ENCODE measurements at places on chromosomes 2 and 18.

DNA sequence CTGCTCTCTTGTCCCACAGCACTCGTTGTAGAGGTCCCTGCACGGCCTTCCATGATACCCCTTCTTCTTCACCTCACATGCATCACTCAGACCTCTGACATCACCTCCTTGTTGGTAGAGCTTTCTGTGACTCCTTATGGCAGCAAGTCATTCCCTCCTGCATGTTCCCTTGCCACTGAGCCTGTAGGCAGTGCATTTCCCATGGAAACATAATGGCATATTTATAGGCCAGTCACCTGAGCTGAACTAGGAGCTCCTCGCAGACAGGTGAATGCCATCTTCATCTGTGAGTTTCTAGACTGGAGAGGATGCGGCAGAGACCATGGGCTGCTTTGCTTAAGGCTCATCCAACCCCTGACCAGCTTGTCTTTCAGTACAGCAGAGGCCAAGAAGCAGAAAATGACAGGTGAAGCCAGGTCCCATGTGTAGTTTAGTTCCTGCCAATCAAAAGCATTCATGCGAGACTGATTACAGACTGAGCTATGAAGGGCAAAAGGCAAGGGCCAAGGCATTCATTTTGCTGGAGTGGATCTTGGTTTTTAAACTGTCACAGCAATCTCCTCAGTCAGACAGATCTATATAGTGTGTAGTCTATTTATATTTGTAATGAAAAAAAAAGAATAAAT, 59.4 kb upstream of the NEDD4L start:
- DNase-seq, result no peak

GRCh38 chr2:152072011-152072410, 26.8 kb downstream of the CACNB4 start:
- DNase-seq, result no peak

- DNase-seq, result no peak
Measured at GRCh38 chr2:111661286-111661940, 222.6 kb downstream of the ANAPC1 start.

DNA sequence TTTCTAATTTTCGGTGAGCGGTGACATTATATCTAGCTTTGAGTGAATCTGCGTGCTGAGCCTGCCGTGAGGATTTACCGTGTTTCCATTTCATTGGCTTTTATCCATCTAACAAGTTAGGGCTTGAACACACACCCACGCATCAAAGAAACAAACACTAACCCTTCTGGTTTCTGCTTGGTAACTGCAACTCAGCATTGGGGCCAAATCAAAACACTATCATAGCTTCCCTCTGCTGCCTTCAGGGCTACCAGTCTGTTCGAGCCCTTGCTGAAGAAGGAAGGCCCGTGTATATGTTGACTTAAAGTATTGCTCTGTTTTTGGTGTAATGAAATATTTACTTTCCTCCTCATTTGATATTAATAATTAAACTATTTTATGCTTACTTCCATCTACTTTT, 227.2 kb downstream of the PHLPP1 start:
- no peak for DNase-seq

DNA sequence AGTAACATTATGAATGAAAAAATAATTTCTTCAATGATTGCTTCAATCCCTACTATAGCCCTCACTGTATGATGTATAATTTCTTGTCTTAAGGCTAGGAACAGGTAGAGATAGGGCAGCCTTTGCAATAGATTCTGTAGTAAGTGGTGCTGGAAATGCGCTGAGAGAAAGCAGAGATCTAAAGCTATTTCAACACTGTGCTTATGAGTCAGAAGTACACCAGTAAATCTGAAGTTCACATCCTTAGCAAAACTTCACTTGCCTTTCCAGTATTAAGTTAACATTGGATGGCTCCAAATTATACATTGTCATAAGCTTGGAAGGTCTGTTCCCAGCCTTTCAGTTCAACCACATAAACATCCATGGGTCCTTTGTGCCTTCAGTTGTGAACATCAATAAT, 178.2 kb upstream of the EPHA4 start:
- DNase-seq, result no peak

DNA sequence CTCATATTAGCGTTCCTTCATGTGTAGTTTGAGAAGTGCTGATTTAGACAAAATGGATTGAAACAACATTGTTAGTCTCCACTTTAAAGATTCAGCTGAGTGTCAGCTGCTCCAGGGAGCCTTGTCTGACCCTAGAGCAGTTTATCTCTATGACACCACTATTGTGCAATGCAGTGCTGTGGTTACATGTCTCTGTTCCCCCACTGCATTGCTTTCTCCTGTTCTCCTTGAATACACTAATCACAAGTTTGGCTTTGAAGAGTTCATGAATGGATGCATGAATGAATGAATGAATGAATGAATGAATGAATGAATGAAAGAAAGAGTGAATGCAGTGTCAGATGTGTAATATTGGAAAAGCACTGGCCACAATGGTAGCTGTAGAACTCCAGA, 38.3 kb downstream of the GCG start:
- no peak for DNase-seq

GRCh38 chr18:37355772-37356171, 209.8 kb downstream of the CELF4 start:
- no peak for DNase-seq

DNA sequence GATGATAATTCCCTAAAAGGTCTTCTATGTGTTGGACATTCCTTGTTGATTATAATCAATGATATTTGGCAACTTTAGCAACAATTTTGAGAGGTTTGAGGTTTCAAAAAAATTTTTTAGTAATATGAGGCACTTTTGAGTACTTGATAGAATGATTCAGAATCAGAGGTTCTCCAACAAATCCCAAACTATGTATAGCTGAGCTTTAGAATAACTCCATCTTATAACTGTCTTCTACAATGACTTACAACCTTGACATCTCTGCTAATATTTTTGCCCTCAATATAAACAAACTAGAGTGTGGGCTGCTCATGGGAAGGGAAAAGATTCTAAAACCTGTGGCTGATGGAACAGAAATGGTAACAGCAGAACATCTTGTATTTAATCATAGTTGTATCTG, 21.5 kb upstream of the SERPINB7 start:
- no peak for DNase-seq

GRCh38 chr2:80610108-80610507, 305.6 kb upstream of the LRRTM1 start:
- no peak for DNase-seq

DNA sequence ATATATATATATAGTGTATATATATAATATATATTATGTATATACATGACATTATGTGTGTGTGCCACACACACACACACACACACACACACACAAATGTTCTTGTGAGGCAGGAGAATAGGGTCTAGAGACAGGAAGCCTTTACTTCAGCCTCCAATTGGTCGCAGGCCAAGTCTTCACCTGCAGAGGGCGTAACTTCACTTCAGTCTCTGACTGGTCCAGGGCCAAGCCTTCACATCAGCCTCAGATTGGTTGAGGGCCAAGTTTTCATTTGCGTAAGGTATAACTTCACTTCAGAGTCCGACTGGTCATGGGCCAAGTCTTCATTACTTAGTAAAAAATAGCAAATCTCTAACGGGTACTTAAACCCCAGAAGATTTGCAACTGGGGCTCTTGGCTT, 13.2 kb upstream of the SS18 start:
- no peak for DNase-seq

- DNase-seq, result no peak
Measured at GRCh38 chr2:1940679-1941078, 196.4 kb upstream of the PXDN start.

GRCh38 chr18:45519411-45520280, 95.6 kb upstream of the SLC14A2 start:
- no peak for DNase-seq

DNA sequence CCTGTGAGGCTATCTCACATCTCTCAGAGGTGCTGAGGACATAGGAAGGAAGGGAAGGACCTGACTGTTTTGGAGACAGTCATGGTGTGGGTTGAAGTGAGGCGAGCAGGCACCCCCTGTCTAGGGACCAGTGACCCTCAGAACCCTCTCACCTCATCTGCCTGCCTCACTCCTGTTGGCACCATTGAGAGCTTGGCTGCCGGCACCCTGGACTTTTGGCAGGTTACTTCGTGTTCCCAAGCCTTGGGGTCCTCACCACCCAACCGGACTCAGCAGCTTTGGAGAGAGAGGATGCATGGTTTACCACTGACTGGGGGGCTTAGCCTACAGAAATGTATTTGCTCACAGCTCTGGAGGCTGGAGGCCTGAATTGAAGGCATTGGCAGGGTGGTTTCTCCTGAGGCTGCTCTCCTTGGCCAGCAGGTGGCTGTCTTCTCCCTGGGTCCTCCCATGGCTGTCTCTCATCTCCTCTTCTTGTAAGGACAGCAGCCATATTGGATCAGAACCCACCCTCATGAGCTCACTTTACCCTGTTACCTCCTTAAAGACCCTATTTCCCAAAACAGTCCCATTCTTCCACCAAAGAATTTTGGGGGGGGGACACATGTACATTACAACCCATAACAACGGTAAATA, 142.0 kb downstream of the TSN start:
- DNase-seq, result no peak

GRCh38 chr18:45998244-45998643, 31.1 kb upstream of the EPG5 start:
- no peak for DNase-seq

DNA sequence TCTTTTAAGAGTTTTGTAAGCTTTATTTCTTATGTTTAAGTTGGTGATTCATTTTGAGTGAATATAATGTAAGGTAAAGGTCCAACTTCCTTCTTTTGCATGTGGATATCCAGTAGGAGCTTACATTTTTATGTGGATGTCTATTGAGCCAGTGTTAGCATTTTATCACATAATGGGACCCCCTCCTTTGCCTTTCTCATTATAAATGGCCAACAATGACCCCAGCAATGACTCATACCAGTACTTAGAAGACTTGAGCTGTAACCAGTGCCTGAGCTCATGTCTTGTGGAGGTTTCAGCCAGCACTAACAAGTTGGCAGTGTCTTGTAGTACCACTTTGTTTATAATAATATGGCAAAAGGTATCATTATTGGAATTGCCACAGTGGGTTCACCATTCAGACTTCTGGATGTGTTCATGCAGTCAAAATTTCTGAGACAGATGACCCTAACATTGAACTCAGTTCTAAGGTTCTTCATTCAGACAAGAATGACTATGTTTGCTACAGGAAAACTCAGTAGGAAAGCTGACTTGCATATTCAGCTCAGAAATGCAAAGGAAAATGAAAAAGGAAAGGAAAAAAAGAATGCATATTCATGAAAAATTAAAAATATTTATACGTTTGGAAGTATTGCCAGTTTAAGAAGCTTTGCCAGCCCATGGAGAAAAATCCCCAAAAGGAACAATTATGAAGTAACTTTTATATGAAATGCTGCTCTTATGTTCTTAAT, 41.0 kb downstream of the CDKL4 start:
- DNase-seq, result no peak

- no peak for DNase-seq
Measured at GRCh38 chr2:179336782-179337534, 72.3 kb upstream of the SESTD1 start.

GRCh38 chr18:34108206-34108605, 116.5 kb downstream of the NOL4 start:
- DNase-seq, result no peak

DNA sequence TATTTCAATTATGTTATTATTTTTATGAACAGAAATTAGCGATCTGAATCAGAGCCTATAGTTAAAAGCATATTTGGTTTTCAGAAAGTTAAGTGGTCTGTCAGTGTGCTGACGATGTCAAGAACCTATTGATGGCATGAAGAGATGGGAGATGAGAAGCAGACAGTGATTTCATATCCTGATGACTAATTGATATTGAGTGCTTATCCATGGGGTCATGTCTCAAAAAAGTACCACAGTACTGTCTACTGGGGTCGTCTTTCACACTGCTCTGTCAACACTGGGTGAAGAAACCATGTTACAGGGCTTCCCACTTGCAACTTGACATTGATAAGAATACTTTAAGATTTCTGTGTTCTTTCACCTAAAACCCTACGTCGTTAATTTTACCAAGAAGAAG, 297.1 kb downstream of the AFF3 start:
- DNase-seq, result no peak

DNA sequence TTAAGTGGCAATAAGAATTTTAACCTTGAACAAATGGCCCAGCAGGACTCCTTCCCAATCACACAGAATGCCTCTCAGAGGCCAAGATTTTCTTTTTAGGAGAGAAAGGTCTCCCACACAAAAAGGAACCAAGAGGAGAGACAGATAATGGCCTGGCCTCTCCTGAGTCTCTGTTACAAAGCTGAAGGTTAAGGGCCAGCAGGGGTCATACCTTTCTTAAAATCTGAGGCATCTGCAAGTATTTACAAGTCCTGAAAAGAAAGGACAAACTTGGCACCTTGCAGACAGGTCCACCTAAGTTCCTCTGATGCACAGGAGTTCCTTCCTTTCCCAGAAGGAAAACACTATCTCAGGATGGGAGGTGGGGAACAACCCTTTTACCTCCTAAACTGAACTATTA, 142.3 kb downstream of the TMEM163 start:
- DNase-seq, result no peak

GRCh38 chr2:126600742-126601141, 55.2 kb upstream of the GYPC start:
- DNase-seq, result no peak

DNA sequence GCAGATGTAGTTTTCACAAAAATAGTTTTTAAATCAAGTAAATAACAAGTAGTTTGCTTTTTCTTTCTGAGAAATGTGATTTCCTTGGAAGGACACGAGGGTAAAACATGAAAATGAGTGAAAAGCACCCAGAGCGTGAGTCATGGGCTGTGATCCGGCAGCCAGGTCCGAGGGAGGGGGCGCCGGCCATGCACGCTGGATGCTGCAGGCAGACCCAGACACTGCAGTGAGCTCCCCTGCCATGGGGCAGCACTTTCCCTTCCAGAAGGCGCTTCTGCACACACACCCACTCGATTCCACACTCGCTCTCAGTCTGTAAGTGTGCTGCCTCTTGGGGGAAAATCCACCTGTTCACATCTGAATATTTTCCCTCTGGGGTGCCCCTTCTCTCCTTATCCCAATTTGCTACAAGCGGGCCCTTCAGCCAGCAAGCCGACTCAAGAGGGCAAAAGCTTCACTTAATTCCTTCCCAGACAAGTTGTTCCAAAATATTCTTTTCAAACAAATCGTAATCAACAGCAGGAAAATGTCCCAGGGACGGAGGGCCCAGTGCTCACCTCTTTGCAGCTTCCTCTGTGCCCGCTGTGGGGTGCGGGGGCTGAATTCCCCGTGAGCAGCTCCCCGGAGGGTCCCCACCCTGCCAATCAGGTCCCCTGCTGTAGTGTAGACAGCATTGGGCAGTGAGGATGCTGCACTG, 87.0 kb upstream of the ID2 start:
- DNase-seq, result no peak

DNA sequence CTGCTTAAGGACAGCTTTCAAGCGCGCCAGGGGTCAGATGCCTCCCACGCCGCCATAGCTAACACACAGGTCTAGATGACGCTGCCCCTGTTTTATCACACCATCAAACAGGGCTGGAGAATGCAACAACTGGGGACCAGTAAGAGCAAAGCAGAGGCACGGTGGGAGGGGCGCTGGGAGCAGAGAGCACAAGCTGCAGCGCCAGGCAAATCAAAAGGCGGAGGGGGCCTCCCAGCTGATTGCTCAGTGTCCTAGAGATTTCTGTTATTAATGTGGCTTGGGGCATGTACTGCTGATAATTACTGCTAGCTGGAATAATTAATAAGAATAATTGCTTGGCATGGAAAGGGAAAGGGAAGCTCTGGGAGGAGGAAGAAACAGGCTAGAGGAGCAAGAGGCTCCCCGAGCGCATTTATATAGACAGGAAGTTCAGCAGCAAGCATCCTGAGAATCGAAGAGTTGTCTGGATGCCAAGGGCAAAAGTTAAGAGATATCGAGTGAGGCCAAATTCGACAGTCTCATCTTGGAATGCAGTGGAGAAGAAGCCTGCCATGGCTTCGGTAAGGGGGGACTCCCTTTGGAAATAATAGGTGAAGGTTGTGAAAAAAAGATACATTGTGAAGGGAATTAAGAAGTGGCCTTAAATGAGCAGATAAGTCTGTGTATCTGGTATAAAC, 104.5 kb upstream of the ZNF521 start:
- no peak for DNase-seq
